ENCODE measurements at places on chromosomes 11 and 22.

GRCh38 chr11:63699896-63700295, 18.6 kb downstream of the RTN3 start:
- no peak for DNase-seq

DNA sequence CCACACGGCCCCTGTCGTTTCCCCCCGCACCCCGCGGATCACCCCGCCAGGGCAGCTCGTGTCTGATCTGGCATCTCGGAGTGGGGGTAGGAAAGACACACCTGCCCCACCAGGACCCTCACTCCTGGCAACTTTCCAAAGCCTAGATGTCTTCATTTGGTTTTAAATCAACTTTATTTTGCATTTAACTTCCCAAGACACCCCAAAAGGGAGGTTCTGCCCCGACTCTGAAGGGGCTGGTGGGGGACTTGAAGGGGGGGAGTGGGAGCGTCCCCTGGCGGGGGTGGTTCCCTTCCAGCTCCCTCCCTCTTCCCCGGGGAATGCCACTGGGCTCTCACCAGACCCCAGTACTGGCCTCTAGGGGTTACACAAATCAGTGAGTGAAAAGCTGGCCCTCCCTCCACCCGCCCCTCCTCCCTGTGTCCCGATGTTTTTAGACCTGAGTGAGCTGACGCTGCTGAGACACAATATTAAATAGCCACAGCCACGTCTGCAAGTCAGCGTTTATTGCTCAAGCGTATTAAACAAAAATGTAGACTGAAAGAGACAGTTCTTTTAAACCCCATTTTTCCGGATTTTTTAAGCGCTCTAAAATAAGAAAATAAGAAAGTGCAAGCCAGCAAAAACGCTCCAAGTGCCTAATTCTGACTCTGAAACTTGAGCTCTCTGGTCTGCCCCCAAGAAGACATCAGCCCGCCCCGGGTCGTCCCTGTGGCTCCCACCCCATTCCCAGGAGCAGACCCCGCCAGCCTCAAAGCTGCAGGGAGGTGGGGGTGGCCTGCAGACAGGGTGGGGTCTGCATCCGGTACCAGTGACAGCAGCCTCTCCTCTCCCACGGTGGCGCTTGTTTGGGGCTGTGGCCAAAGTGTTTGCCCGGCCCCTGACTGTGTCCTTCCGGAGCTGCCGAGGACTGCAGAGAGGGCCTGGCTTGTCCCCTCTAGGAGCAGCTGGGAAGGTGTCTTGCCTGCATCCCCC, 1.1 kb upstream of the TTLL8 start:
- DNase-seq = peak; percentile 45

DNA sequence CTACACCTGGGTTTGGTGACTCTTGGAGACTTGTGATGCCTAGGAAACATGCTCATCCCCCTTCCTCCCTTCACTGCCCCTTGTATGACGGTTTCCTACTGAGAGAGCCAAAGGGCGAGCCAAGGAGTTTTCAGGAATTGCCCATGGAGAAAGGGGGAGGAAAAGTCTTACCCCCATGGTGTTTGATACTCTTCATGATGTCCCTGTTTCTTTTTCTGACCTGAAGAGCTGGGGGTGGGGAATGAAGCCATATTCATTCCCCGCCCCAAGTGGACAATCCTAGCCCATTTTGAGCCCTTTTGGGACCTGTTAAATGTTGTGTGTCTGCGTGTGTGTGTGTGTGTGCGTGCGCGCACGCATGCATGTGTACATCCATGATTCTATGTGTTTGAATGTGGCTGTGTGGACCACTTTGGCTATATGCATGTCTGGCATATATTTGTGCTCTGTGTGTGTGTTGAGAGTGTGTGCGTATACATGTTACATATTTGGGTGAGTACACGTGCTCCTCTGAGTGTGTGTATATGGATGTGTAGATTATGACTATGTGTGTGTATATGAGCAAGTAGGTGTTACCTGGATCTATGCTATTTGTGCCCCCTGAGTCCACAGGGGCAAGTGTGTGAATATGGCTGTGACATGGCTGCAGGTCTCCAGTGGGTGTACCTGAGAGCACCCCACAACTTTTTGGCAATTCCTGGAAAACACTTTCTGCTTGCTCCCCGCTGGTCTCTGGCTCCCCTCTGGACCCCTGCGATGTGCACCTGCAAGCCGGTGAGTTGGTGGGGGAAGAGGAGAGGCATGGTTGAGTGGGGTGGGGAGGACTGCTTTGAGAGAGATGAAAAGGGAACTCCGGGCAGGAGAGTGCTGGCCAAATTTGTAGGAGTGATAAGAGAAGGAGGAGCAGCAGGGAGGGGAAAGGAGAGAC, 24.6 kb downstream of the OTOG start:
- no peak for DNase-seq

DNA sequence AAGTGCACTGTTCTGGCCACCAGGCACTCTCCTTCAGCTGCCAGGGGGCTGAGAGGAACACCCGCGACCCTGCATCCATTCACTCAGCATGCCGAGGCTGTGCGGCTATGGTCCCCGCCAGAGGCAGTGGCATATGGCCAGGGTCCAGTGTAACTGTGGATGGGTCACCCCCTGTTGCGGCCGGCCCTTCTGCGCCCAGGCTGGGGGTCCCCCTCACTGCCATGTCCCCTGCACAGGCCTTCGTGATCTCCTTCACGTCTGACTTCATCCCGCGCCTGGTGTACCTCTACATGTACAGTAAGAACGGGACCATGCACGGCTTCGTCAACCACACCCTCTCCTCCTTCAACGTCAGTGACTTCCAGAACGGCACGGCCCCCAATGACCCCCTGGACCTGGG, 20.8 kb upstream of the FADD start:
- DNase-seq = no peak

DNA sequence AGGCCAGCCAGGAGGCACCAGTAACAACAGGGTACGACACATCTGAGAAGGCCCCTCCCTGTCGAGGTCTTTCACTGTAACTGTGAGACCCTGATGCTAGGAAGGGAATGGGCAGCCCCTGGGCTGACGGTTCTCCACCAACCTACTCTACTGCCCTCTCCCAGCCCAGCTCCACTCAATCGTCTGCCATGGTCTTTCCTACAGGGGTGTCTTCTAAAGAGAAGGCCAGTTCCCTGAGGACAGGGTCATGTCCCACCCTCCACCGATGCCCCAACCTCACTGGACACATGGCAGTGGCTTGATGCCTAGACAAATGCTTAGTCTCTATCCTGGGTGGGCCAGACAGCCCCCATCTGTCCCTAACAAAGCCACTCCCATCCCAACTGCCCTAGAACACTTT, 46.0 kb upstream of the SLC25A1 start:
- DNase-seq = no peak

DNA sequence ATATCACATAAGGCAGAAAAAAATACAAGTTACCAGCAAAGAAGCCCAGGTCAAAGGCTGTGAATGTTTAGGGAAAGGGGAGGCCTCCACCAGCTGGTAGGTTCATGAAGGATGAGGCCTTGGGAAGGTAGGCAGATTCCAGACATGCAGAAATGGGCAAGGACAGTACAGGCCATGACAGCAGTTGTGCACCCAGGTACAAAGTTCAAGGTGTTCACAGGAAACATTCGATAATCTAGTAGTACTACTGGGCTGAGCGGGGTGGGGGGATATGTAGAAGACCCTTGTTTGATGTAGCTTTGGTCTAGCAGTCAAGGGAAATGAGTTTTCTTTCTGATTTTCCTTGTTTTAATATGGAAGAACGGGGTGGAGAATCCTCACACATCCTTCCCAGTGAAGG, 152.8 kb upstream of the RASSF10 start:
- DNase-seq = no peak

- no peak for DNase-seq
These were observed 1.7 kb upstream of the MYRF start for GRCh38 chr11:61750631-61751273.

DNA sequence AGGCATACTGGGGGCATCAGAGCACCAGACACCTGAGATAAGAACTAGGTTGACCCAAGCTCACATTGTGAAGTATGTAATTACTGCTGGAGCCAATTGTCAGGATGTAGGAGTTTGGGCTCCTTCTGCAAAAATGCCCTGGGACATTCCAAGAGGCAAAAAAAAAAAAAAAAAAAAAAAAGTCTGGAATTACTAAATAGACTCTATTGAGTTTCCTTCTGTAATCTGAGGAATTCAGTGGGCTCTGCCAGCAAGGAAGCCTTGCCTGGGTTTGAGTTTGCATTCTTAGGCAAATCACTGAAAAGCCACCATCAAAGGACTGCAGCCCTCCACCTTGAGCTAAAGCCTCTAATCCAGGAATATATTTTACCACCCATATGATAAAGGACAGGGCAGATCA, 8.0 kb upstream of the CAVIN3 start:
- no peak for DNase-seq

GRCh38 chr11:11397036-11397415, 44.0 kb upstream of the CSNK2A3 start:
- no peak for DNase-seq

- no peak for DNase-seq
These were observed 18.1 kb downstream of the PPP6R2 start for GRCh38 chr22:50361222-50361621.

DNA sequence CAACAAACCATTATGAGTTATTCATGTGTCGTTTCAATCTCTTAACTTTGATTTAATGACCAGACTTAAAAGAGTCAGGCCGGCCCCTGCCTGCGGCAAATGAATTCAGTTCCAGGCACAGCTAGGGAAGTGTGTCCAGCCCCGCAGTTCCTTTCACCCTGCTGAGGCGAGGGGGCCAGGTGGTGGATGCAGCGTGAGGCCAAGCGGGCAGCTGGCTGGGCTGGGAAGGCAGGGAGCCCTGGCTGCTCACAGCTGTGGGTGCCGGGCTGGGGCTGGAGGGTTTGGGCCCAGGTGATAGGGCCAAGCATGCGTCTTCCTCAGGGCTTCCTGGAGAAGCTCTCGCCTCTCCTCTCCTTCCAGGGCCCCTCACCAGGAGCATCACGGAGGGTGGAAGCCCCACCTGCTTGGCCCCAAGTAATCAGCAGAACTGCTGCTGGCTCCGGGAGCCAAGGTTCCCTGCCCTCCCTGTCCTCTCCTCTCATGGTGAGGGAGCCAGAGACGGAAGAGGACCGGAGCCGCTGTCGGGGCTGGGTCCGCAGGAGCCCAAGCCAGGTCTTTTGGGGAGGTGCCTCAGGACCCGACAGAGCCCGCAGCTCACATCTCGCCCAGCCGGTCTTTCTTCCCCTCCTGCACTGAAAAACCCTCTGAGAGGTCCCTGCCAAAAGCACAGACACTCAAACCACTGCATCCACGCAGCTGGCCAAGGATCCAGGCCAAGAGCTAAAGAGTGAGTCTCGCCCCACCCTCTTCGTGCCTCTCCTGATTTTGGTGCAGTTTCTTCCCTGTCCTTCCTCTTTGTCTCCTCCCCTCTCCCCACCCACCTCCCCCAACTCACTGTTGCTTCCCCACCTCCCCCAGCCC, 97.0 kb downstream of the ST3GAL4 start:
- DNase-seq = no peak

GRCh38 chr11:115420505-115420904, 83.7 kb downstream of the CADM1 start:
- DNase-seq = no peak

DNA sequence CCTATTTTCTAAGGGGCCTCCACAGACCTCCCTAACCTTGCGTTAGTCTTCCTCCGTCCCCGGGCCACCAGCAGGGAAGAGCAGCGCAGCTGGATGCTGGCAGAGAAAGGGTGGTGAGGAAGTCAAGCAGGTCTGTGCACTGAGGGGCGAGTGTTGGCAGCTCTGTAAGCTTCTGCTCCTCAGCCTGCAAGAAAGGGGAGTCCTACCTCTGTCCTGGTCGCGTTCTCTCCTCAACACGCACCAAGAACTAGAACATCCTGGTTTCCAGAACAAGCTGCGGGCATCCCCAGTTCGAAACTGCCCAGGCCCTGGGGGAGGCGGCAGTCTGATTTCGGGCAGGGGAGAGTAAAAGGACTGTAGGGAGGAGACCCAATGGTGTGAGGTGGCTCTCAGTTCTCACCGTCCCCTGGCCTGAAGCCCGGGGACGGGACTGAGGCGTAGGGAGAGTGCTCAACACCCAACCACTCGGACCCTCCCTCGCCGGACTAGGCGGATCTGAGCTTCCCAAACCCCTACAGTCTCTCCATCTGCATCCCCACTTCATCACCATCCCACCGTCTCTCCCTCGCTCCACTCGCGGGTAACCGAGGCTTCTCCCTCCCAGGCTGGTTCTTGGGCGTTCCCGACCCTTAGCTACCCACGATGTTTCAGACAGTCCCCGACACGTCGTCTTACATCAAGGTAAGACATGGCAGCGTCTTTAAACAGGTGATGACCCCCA, 7.7 kb upstream of the FLI1 start:
- DNase-seq = no peak

DNA sequence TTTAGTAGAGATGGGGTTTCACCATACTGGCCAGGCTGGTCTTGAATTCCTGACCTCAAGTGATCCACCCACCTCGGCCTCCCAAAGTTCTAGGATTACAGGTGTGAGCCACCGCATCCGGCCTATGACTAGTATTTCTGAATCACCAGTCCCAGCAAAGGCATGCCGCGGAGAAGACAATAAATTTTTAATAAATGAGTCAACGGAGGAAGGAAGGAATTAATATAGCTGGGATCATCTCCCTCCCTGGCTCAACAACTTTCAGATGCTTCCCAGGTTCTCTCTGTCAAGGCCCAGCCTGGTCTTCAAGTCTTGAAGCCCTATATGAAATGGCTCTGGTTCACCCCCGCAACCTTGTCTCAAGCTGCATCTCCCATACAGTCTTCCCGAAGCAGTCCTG, 45.7 kb downstream of the CYTH4 start:
- peak; percentile 74 for DNase-seq

GRCh38 chr22:23250785-23251363, 70.6 kb downstream of the BCR start:
- DNase-seq = no peak

- DNase-seq = no peak
These were observed 737 bp downstream of the BCL2L13 start for GRCh38 chr22:17639247-17639741.

DNA sequence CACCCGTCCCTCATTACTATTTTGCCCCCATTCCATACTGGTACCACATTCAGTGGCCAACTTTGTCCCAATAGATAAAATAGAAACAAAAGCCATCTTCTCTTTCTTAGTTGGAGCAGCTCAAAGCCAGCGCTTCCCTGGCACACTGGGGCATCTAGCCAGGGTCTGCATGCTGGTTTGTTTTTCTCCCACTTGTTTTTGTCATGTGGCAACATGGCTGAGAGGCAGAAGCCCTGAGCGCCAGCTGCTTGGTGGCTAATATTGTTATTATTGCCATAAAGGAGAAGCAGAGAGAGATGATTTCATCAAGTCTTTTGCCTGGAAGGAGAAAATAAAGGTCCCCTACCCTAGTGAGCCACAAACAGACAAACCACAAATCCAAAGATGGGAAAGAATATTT, 48.4 kb upstream of the CRTAM start:
- DNase-seq = no peak

GRCh38 chr11:129871914-129872313, 23.5 kb downstream of the NFRKB start:
- DNase-seq = no peak

GRCh38 chr11:10784232-10785145, 24.2 kb downstream of the EIF4G2 start:
- DNase-seq = no peak
